Naive thymus-derived CD8-positive, alpha-beta T cell (primary cell): ENCODE measurements at places on chromosomes 5 and 9.

DNA sequence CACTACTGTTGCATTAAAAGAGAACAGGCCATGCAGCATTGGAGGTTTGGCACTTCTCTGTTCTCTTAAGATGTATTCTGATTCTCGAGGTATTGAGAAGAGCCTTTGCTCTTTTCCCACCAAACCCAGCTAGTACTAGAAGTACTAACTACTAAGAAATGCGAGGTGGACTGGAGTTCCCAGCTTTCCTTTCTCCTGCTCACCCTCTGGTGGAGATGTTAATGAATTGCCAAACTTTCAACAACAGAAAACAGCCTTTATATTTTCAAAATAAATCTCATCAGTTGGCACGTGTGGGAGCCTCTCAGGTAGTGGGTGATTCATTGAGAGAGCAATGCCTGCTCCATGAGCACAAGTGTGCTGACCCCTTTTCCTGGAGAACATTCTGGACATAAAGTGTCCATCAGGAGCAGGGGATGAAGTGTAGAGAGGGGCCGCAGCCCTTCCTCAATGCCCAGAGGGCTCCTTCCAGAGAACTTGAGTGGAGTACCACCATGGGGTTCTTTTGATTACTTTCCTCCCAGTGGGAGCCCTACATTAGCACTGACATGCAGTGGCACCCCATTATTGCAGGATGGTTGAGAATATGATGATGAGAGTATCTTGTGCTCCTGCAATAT, 45.7 kb downstream of the TMEM174 start:
- no peak for DNase-seq

DNA sequence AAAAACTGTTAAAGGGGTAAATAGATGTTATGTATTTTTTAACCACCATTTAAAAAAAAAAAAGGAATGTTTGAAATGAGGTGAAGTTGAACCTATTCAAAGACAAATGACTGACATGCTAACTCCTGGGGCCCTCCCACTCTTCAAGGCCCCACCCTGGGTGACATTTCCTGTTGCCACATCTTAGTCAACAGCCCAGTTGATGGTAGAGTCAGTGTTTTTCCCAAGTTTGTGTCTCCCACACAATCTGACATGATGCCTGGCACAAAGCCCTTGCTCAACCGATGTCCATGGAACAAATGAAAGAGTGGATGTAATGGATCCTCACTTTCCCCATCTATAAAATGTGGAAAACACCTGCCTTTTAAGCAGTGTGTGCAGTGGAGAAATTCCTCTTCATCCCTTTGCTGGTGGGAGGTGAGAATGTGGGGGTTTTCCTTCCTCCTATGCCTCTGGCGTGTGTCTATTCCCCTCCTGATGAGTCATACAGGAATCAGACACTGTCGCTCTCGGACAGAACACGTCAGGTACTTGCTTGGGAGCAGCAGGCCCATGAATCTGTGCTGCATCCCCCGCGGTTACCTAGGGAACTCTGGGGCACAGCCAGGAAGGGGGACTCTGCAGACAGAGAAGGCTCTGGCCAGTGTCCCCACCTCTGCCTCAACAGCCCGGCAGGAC, 13.7 kb upstream of the ADRA1B start:
- no peak for DNase-seq

- DNase-seq = no peak
Measured at GRCh38 chr5:66933066-66933465, 263.5 kb downstream of the CD180 start.

DNA sequence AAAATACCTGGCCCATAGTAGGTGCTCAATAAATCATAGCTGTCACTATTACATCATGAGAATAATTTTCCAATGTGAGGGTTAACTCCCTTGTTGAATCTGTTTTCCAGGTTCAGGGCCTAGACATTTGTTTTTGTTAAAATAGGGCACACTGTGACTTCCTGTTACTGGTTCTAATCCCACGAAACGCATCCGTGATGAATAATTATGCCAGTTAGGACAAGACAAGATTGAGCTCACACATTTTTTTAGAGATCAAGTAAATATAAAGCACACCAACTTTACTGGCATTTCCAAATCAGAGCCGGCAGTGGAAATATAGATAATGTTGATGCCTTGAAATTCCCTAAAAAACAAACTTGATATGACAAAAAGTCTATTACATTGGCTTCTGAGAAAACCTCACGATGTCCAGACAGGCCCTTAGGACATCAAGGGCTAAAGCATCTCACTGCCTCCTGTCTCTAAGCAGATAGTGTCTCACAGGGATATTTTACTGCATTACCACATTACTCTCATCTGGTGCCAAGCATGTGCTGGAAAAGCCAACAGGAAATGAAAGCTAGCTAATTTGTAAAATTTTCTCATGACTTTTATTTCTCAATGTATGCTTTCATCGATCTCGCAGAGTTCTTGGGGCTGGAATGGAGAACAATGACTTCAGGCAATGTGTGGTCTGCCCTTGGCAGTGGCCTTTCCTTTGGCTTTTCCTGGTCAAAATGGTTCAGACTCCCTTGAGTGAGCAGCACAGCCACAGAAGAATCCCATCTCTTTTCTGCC, 414.3 kb upstream of the PAPPA start:
- no peak for DNase-seq

GRCh38 chr5:59790376-59790775, 103.2 kb downstream of the PDE4D start:
- no peak for DNase-seq

- DNase-seq = no peak
Measured at GRCh38 chr9:109872901-109873300, 92.9 kb downstream of the PALM2AKAP2 start.

- DNase-seq = no peak
Measured at GRCh38 chr5:65823204-65823603, 101.2 kb downstream of the NLN start.

GRCh38 chr5:170753311-170753710, 30.2 kb upstream of the GABRP start:
- DNase-seq = no peak

- no peak for DNase-seq
Measured at GRCh38 chr5:2023196-2023595, 140.5 kb upstream of the IRX4 start.

DNA sequence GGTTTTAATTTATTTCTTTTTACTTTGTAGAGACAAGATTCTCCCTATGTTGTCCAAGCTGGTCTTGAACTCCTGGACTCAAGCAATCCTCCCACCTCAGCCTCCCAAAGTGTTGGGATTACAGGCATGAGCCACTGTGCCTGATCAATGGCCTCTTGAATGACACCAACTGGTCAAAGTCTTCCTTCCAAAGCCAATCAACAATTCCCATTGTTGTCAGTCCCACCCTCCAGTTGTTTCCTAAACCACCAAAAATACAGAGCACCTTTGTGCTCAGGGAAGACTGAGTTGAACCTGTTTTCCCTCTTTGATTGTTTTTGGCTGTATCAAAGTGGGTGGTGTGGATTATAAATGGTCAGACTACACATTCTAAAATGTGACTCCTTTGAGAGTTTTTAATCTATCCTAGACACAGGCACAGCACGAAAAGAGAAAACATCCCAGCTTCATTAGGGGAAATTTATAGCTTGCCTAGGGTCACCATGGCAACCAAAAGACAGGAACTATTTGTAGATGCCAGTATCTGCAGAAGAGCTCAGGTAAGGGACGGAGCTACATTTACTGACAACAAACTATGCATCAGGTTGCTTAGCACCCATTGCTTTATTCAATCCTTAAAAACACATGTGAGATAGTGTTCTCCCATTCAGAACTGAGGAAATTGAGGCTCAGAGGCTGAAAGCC, 27.6 kb upstream of the ATP6V1G1 start:
- DNase-seq = no peak

DNA sequence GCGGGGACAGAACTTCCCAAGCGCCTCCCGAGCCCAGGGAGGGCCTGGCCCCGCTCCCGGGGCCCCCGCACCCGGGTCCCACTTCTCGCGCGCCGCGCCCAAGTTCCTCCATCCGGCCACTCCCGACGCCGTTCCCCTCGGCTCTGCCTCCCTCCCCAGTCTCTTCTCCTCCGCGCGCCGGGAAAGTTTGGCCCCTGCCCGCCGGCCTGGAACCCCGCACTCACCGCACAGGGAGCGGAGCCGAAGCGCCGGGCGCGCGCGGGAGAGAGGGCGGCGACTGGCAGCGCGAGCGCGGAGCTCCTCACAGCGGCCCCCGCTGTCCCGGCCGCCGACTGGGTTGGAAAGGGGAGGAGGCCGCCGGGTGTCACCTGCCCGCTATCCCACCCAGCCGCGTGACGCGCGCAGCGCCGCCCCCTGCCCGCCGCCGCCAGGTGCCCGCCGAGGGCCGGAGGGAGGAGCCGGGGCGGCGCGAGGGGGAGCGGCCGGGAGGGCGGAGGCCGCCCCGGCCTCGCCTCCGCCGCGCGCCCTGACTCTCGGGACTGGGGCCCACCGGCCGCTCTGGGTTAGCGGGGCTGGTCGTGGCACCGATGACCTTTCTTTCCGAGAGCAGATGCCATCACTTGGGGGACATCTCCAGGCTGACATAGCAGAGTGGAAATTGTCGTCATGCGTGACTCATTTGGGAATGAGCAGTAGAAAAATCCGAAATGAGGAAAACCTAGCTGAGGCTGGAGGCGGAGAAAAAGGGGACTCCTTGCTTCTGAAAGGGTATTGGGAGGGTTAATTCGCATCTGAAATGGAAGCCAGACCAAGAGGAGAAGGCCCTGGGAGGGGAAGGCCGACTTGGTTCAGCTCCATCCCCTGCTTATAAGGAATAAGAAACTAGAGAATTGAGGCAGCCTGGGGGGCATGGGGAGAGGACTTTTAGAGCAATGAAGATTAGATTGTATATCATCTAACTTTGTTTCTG, at the start of gene ELOVL7:
ELOVL7 (minus strand) TSS at position 334 of the 970 bp plus-strand sequence. CDS start 56,872 bp downstream, outside the sequence.
- no peak for DNase-seq

DNA sequence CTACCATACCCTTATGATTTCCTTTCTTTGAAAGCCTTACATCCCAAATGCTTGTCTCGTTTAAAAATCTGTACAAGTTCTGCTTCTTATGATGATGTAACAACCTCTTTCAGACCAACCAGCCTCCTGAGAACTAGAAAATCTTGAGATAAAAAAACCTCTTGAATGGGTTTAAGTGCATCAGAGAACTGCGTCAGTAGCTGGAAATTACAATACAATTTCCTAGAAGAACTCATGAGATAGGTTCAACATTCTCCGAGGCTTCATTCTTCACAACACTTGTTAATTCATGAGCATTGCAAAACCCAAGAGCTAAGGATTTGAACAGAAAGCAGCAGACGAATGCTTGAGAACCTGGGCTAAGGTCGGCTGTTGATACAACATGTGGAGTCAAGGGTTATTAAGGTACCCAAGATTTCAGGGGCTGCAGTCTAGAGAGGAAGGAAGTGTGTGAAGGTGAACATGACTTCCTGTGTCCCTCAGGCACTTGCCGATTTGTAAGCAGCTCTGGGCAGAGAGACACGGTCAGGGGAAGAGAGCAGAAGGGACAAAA, 286.0 kb downstream of the ICE1 start:
- no peak for DNase-seq

DNA sequence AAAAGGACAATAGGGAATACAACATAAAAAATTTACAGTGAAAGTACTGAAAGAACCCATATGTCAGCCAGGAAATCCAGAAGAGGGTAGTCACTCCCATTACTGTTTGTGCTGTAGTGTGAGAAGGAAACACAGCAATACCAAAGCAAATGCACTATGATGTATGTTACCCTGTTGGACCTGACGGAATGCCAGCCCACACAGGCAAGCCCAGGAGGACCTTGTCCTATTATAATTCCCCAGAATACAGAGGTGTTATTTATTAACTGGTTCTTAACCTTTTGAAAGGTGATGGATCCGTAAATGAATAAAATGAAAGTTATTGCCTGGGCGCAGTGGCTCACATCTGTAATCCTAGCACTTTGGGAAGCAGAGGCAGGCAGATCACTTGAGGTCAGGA, 79.0 kb downstream of the GDA start:
- no peak for DNase-seq

GRCh38 chr9:116888066-116888465, 201.0 kb downstream of the TRIM32 start:
- no peak for DNase-seq

DNA sequence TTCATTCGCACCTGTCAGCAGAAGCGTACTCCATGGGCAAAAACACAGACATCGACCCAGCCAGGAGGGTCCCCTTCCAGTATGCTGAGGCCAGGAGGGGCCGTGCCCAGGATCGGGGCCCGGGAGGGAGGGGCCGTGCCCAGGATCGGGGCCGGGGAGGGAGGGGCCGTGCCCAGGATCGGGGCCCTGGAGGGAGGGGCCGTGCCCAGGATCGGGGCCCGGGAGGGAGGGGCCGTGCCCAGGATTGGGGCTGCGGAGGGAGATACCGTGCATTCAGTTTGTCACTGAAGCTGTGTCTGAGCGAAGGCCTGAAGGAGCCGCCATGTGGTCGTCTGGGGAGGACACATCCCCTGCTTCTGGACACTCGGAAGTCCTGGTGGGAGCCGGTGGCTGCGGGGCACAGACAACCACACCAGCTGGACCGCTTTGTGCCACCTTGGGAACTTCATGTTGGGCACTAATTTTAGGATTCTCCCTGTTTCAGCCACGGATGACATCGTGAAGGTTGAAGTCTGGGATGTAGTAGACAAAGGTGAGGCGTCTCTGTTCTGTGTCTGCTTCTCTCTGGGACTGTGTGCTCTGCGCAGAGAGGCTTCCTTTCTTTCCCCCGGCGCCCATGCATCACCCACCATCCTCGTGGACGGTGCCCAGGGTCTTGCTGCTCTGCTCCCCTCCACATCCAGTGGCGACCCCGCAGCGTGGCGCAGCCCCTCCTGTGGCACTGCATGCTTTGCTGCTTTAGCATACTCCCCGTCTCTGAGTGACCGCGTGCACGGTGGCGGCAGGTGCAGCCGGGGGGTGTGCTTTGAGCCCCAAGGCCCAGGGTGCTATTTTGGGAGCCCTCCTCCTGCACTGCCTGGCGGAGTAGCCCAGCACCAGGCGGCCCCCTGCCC, 16.7 kb upstream of the AJM1 start:
- DNase-seq = no peak

- DNase-seq = no peak
Measured at GRCh38 chr5:170865622-170866021, 3.8 kb downstream of the RANBP17 start.
